8988T (cell line): ENCODE measurements at places on chromosomes 1 and 21.

DNA sequence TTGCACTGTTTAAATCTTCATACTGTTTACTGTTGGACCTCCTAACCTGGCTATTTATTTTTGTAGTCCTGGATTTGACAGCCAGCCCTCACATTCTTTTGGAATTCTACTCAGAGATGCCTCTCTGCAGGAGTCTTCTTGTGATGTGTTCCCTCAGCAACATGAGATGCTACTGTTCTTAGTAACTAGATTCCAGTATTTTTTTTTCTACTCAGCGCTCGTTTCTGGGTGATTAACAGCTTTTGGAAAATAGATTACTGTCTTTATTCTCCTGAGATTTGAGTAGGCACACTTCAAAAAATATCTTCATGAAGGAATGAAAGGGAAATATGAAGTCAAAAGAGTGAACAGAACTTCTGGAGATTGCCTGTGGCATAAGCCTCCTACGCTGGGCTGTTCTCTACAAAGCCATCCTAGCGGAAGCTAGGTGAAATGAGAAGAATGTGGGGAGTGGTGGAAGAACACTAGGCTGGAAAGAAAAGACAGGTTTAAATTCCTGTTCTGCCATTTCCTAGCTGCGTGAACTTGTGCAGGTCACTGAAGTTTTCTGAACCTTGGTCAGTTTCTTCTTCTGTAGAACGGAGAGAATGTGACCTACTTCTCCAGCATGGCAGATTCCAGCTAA is 75.9 kb downstream of the LRRC8C start:
- no peak for DNase-seq

DNA sequence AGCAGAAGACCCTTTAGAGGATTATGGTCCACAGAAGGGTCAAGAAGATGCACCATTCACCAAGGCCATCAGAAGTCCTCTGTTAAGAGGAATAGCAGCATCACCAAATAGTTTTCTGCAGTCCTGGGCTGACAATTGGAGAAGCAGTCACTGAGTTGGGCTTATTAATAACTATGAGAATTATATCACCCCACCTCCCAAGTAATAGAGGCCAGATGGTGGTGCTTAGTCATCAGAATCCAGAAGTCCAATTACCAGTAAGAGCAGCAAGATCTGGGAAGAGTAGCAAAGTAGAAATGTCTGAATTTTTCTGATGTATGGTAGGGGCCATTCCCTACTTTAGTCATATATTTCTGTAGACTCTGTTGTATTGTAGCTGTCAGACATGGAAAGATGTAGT is 6.1 kb upstream of the PSMA5 start:
- no peak for DNase-seq

DNA sequence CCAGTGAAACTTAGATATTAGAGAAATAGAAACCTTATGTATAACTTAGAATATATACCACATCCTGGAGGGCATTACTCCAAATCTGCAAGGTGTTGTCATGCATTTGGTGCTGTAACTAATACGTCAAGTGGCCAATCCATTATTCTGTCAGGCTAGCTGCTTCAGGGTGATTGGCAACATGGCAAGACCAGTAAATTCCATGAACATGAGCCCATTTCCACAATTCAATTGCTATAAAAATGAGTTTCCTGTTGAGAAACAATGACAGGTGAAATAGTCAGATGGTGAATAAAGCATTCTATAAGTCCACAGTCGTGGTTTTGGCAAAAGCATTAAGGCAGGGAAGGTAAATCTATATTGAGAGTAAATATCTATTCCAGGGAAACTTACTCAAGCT is 566.0 kb downstream of the ADGRL2 start:
- no peak for DNase-seq

- DNase-seq = no peak
Observed at GRCh38 chr1:246301553-246302250, 205.4 kb downstream of the SMYD3 start.

- DNase-seq = no peak
Observed at GRCh38 chr21:25580912-25581260, 26.4 kb downstream of the MRPL39 start.

GRCh38 chr1:70745199-70745598 is 302.4 kb downstream of the PTGER3 start:
- no peak for DNase-seq

DNA sequence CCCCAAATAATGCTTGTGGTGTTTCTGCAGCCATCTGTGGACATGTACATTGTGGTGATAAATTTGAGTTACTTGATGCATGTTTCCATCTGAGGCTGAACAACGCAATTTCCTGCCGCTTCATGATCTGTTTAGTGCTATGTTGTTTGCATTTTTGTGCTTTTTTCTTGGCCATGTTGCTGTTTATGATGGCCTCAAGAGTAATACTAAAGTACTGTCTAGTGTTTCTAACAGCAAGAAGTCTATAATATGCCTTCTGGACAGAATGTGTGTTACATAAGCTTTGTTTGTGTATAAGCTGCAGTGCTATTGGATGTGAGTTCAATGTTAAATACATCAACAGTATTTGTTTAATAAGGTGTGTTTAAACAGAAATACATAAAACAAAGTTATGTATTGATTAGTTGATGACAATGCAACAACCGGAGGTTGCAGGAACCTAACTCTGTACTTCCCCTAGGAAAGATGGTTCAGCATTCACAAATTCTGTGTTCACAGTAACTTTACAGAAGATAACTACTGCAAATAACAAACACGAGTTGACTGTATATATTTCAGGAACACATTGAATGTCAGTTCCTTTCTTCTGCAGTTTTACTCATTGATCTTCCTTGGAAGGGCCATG is 114.8 kb upstream of the USP24 start:
- no peak for DNase-seq

GRCh38 chr1:29599071-29599470 is 362.7 kb downstream of the PTPRU start:
- no peak for DNase-seq

DNA sequence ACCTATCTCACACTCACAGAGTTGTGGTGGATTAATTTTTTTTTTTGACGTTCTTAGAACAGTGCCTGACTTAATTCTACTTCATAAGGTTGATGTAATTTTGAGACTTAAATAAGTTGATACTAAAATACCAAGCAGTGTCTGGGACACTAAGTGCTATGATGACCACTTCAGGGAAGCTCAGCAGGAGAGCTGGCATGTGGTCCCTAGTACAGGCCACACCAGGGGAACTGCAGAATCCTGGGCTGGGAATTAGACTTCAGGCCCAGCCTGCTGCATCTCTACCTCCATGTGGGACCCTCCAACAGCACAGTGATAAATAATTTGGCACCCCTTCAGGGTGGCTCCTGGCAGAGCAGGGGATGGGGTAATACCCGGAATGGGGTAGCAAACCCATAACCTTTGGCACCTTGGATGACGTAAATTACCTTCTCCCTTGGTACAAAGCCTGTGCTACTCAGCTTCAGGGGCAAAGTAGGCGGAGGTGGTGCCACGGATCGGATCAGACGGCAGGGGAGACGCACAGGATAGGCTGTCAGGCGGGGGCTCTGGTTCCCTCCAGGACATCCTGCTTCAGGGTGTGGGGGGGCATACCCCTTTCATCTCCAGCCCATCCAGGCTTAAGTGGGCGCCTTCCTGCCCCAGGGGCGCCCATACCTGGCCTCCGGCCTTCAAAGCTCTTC is 4.8 kb downstream of the MFSD2A start:
- DNase-seq = no peak

- DNase-seq = no peak
Observed at GRCh38 chr1:64687725-64688327, 57.0 kb upstream of the RAVER2 start.

DNA sequence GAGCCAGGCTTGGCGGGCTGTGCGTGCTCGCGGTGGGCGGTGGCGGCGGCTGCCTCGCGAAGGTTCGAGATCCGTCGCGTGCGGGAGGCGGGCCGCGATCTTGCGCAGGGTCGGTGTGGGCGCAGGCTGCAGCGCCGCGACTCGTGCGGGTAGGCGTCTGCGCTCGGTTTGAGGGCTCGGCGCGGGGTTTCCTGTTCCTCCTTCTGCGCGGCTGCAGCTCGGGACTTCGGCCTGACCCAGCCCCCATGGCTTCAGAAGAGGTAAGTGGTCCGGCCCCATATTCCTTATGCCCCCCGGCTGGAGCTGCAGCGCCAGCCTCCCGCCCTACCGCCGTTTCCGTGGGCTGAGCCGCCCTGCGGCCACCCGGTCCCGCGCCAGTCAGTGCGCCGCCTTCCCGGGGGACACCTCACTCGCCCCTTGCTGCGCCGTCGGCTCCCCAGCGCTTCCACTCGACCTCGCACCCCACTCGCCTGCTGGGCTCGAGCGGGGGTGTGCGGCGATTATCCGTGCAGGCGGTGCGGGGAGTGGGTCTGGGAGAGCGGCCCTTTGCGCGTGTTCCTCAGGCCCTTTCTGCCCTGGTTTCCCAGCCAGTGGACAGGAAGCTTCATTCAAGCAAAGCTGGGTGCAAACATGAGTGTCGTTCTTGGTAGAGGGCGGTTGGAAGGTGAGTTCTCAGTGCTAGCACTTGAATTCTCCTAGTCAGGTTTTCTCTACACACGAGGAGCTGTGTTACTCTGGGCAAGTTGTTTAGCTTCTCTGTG is at the start of gene CACYBP:
Gene CACYBP (plus strand): TSS at position 12 of the 761 bp plus-strand sequence. CDS start 234 bp downstream, at position 246.
- DNase-seq = no peak

GRCh38 chr21:44888581-44889550 is 15.4 kb upstream of the PTTG1IP start:
- DNase-seq = no peak

DNA sequence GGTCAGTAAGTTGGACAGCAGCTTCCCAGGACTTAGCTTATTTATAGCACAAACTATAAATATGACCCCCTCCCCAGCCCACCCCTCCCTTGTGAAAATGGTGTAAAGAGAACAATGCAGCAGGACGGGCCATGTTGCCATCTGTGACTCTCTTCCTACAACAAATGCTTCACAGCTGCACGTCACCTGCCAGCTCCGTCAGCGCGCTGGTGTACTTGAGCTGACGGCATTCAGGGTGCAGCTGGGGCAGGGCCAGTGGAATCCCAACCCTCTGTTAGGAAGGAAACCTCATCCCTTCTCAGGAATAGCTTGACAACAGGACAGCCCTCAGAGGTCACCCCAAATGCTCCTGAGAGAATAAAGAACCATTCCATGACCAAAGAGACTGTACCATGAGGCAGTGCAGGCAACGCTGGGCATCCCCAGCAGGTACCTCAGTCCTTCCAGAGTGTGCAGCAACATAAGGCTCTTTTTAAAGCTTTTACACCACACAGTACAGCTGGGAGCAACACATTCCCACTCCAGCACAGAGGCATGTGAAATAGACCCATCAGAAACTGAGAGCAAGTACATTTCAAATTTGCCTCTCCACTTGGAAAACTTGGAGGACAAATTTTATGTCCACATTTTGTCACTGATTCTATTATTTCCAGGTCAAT is 85.0 kb downstream of the ATP1A1 start:
- DNase-seq = no peak

- no peak for DNase-seq
Observed at GRCh38 chr1:1624443-1625403, 7.2 kb upstream of the MMP23B start.

- no peak for DNase-seq
Observed at GRCh38 chr1:1037366-1038327, 17.7 kb downstream of the AGRN start.

- DNase-seq = no peak
Observed at GRCh38 chr1:3293563-3294080, 160.8 kb upstream of the ARHGEF16 start.

DNA sequence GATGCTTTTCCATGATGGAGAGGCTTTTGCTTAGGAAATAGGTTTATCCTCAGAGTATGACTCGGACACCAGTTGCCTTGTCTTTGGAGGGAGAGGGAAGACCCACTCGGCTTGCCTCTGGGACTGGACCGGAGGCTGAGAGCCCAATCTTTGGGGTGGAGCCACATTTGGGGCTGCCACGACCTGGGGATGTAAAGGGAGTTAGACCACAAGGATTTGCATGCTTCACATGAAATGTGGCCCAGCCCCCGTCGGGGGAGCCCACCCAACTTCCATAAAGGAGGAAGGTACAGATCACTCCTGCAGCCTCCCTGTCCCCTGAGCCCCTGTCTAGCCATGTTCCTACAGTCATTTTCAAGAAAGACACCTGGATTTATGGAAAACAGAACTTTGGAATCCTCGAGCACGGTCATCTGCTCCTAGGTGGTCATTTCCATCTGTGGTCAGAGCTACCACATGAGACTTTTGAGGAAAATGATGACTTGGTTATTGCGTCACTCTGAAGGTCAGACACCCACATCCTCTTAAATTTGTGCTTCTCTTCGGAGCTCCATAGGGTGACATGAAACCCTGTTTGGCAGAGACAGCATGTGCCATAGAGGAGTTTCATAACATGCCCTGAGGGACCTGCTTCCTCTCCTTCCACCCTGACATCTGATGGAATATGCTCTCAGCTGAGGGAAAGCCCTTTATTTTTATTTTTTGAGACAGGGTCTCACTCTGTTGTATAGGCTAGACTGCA is 99.4 kb upstream of the SLC45A1 start:
- no peak for DNase-seq

DNA sequence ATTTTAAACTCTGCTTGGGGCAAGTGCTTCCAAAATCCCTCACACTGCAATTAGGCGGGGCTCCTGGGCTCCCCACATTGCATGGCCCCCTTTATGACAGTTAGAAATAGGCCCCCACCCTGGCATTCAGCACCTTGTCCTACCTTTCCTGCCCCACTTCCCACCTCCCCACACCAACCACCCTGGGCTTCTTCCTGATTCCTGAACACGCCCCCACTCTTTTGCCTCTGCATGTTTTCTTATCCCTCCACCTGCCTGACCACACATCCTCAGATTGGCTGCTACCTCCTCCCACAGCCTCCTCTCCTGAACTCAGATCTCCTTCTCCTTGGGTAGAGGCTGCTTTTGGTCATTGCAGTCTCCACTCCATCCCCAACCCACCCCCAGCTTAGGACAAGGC is 1.5 kb downstream of the MOB3C start:
- no peak for DNase-seq

- no peak for DNase-seq
Observed at GRCh38 chr1:186066411-186066810, 308.6 kb downstream of the TPR start.

DNA sequence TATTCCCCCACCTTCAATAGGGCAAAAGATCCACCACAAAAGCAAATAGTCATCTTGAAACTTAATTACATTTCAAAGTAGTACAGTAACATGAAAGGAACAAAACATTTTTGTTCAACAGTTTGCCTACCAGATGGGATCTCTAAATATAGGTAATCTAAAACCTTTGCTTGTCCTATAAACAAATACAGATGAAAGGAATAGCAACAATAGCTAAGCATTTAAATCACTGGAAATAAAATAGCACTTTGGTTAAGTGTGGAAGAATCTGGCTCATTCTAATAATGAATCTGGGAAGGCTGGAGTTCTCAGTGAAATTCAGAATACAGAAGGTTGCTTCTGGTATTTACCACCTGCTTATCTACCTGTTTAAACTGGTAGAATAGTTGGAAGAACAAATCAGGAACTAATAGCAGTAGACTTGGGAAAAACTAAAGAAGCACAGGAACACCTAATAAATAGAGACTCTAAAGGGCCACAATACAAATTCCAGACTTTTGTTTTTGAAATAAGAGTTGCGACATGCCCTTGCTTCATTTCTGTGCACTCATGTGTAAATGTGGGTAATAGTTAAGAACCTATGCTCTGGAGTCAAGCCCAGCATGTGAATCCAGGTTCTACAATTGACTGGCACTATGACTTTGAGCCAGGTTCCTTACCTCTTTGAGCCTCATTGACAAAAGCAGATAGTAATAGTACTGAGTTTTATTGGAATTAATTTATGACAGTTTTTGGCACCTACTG is 2.3 kb upstream of the LYPLAL1 start:
- no peak for DNase-seq
